ENCODE measurements at places on chromosomes 12 and 14.

DNA sequence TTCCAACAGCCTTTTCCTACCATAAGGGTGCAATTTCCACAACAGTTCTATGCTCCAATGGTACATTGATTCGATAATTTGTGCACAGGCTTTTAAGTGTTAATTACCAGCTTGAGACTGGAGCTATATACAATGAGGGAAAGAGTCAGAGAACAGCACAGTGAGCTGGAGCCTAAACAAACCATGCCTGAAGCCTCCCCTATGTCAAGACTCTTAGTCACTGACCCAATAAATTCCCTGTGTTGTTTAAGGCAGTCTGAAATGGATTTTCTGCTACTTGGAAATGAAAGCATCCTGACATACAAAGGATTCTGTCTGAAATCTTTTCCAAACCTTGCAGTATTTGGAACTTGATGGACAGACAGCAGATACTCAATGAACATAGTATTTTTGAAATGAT, 149.0 kb downstream of the EFCAB11 start:
- DNase-seq: no peak

DNA sequence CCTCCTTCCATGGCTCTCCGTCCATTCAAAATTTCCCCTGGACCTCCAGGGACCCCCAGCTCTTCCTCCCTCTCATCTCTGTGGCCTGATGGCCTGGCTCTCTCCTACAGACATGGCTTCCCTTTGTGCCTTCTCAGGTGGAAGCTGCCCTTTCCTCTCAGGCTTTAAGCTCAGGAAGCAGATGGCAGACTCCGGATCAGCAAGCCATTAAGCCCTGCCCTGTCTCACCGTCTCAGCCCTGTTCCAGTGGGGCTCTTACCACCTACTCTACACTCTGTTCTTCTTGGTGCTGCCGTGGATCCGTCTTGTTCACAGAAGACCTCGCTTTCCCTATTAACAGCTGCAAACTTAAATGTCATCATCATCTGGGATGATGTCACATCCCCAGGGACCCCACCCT, 33.1 kb downstream of the NPC2 start:
- DNase-seq: peak; percentile 8

DNA sequence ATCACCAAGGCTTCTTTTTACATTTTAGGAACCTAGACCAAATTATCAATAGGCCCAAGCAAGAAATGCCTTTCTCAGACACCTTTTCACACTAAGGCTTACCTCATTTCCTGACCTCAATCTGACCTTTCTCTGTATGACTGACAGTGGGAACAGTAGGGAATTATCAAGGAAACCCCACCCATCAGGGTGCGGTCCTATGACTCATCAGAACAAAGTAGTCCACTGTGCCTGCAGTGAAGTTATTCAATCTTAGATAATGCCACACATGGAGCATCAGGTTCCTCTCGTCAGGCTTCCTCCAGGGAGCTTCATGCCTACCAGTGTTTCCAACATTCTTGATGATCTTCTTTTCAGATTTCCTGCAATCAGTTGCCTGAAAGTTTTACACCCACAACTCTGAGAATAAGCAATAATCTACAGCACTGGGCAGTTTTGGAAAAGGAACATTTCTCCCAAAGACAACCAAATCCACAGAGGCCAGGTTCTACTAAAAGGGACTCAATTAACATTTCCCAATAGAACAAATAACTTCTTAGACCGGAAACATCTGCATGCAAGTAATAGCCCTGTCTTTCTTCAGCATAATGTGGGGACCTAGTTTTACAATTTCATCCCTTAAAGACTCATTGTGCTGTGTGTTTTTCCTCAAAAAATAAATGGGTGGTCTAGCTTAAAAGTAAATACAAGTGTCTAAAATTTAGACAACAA, 35.9 kb upstream of the TMTC2 start:
- peak; percentile 50 for DNase-seq

DNA sequence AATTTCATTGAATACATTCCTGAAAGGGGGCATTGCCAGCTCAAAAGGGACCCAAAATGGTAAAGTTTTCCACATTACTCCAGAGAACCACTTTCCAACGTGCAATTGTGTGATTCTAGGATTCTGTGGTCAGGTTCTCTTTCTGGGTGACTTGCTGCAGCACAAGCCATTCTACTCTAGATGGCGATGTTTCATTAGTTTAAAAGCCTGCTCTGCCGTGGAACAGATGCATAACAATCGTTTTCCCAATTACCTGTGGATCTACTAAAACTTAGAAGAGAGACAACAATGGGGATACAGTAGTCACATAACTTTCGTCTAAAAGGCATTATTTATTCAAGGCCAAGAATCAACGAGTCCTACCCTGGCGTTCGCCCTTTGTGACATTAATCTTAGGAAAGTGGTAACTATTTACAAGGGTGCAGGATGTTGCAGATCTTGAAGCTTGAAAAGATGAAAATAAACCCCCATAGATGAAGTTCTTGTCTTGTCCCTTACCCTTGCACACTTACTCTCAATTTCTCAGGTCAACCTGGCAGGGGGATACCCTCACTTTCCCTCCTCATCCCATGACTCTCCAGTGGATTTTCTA, 400.9 kb downstream of the SNAPC1 start:
- DNase-seq: no peak

DNA sequence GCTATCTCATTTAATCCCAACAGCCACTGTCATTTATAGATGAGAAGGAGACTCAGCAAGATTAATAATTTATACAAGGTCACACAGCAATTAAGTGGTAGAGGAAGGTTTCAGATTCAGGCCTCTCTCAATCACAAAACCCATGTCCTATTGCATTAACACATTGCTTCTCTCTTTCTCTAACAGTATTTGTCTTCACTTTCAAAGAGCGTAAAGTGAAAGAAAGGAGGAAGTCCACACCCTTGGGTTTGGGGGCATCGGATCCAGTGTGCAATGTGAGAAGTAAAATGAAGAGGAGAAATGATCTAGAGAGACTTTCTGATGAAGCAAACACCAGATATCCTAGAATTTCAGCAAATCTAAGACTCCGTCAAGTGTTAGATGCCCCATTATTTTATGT, 7.0 kb upstream of the VRK1 start:
- DNase-seq: no peak

DNA sequence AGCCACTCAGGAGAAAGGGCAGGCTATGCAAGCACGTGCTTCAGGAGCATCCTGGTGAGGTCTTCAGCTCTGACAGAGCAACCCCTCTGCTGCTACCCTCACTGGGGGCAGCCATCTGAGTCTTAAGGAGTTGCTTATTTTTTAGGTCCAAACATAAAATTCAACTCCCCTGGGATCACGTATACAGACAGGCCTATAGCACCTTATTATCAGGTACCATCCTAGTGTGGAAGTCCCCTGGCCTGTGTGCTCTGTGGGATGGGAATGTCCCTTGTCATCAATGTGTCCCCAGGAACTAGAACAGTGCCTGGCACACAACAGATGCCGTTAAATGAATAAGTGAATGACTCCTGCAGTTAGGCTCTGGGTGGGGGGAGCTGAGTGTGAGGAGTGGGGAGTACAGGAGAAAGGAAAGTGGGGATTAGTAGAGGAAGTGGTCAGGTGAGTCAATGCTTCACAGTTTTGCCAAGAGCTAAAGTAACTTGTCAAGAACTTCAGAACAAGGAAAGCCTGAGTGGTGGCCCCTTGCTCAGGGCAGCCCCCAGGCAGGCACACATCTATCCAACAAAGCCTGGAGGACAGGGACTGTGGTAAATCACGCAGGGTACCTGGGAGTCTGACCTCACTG, 33.5 kb downstream of the DAD1 start:
- DNase-seq: peak; percentile 80

GRCh38 chr12:45349916-45350315, 134.0 kb downstream of the ANO6 start:
- DNase-seq: no peak

GRCh38 chr12:49832836-49833421, 4.7 kb upstream of the NCKAP5L start:
- no peak for DNase-seq

DNA sequence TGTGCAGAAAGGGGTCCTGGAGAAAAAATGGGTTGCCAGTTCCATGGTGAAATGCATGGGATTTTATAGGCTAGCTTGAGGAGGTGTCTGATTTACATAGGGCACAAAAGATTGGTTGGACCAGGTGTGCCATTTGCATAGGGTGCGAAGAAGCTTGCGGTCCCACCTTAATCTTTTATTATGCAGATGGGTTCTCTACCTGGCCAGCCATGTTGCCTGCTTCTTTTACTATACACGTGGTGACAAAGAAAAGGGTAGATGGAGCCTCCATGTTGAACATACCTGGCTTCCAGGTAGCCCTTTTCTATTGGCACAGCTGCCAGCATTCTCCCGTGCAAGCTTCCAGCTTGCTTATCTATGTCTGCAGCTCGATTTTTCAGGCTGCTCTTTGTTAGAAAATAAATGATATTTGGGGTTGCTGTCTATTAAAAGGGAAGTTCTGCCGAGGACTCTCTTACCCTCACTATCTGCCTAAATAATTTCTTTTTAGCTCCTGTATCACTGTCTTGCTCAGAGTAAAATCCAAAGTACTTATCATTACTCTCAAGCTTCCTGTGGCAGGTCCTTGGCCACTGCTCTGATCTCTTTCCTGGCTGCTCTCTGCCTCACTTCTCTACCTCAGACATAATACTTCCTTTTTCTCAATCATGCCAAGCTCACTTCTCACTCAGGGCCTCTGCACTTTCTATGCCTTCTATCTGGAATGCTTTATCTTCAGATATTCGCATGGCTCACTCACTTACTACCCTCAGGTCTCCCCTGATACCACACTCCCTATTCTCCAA, 216.0 kb upstream of the DAAM1 start:
- no peak for DNase-seq

- no peak for DNase-seq
Observed at GRCh38 chr12:50024805-50025186, 498 bp downstream of the RACGAP1 start.

DNA sequence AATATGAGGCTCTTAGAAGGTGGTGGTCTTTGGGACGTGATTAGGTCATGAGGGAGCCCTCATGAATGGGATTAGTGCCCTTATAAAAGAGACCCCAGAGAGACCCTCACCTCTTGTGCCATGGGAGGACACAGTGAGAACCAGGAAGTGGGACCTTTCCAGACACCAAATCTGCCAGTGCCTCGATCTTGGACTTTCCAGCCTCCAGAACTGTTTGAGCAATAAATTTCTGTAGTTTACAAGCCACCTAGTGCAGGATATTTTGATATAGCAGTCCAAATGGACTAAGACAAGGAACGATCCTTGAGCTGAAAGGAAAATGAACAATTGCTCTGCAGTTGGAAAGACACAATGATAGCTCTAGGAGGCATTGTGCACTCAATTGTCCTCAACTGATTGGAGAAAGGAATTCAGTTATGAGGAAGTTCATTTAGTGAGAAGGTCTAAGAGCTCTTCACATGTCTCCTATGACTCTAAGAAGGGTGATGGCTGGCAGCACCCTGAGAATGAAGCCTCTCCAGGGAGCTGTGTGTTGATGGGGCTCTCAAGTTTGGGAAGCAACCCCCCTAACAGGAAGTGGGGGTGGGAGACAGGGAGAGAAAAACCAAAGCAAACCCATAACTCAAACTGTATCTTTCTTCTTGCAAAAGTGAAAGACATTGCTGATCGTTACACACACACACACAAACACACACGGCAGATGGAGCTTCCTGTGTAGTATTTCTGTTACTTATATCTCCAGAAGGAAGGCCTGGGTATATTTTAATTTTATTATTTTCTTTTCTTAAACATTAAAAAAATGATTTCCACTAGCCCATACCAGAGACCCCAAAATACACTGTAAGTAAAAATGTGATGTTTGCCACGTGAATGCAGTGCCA, 21.0 kb downstream of the CHST11 start:
- no peak for DNase-seq

- no peak for DNase-seq
Observed at GRCh38 chr14:21498540-21499526, 12.3 kb downstream of the METTL3 start.

DNA sequence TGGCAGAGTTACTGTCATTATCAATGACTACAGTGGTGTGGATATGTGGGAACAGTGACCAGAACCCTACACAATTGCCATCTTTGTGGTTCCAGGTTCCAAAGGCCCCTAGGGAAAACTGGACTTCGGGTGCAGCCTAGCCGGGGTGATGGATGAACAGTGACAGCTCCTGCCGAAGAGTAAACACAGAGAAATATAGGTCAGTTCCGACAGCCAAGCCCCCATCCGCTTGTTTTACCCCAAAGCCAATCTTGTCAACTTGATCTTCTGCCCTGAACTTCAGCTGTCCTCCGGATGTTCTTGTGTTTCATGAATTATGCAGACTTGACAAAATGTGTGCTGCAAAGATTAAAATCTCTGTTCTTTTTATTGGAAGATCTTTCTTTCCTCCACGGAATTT, 200.4 kb upstream of the SRRM4 start:
- no peak for DNase-seq

All from activated CD8-positive, alpha-beta memory T cell treated with anti-CD3 and anti-CD28 coated beads, Interleukin-2, amount 10 ng/mL, durations not matched to agents 7 days and 5 days (primary cell).